ENCODE measurements at places on chromosomes 7 and 10. TPM values are rescaled to one million over a fixed set of nuclear protein-coding genes. Genes with fewer than 3 reads are reported as not detected.

Gene UNC5B
- total RNA-seq, result 10.9 TPM

Gene GCK
- 5.9 TPM for total RNA-seq

Gene CRYGN
- not detected for total RNA-seq

Gene PDE6C
- 4.2 TPM for total RNA-seq

Gene NAT16
- 0.82 TPM for total RNA-seq

Gene LRRC61
- 26.6 TPM for total RNA-seq

Gene AKR1C4
- total RNA-seq, result not detected

Gene C10orf62
- total RNA-seq, result not detected

Gene GHRHR
- not detected for total RNA-seq

Gene SLC18A3
- total RNA-seq, result 1.3 TPM

Gene NPFFR1
- total RNA-seq, result 9.1 TPM

Gene TBXAS1
- total RNA-seq, result 5.9 TPM

Gene PIK3CG
- total RNA-seq, result 3.4 TPM

Gene ASIC3
- total RNA-seq, result 4.4 TPM
